ENCODE measurements at places on chromosomes 7 and 10.

- DNase-seq: no peak
These were observed 272.2 kb downstream of the TCF7L2 start for GRCh38 chr10:113222207-113222606.

DNA sequence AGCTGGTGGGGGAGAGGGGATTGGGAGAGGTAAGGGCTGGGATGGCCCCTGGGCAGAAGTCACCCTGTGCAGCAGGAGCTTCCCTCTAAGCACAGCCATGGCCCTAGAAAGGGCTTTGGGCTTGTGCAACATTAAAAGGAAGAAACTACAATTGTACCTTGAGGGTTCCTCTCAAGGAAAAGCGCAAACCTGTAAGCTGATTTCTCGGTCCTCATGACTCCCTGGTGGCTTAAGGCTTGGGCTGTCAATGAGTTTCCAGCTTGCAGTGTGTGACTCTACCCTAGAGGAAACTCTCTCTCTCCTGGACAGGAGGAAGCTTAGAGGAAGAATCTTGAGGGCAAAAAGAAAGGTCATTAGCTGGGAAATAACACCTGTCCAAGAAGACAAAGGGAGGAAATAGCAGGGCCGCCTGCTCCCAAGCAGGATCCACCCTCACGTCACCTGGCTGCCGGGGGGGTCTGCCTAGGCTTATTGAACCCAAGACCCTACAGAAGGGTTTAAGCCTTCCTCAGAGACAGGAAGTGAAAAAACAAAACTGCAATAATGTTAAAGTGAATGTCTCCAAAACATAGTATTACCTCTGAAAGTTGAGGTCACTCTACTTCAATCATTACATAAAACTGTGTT lies 112.5 kb downstream of the WDR11 start:
- DNase-seq: no peak

DNA sequence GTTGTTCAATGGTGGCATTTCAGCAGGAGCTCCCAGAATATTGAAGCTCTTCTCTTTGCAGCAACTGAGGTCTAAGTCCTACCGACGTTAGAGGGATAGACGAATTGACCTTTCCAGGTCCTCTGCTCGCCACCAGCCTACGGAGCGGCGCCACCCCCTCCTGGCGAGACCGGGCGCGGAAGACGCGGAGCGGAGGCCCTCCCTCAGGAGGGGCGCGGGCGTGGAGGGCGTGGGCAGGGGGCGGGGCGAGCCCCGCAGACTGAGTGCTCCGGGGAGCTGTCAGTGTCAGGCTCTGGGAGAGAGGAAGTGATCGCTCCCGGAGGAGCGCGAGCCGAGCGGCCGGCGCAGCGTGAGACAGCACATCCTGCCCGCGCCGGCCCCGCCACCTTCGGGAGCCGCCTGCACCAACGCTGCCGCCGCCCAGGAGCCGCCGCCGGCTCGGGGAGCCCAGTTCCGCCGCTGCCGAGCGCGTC lies at the start of gene DYNC1I1:
TSS of gene DYNC1I1 (plus strand) at position 257 of the 473 bp plus-strand sequence. CDS start 32,176 bp downstream, outside the sequence.
- no peak for DNase-seq

DNA sequence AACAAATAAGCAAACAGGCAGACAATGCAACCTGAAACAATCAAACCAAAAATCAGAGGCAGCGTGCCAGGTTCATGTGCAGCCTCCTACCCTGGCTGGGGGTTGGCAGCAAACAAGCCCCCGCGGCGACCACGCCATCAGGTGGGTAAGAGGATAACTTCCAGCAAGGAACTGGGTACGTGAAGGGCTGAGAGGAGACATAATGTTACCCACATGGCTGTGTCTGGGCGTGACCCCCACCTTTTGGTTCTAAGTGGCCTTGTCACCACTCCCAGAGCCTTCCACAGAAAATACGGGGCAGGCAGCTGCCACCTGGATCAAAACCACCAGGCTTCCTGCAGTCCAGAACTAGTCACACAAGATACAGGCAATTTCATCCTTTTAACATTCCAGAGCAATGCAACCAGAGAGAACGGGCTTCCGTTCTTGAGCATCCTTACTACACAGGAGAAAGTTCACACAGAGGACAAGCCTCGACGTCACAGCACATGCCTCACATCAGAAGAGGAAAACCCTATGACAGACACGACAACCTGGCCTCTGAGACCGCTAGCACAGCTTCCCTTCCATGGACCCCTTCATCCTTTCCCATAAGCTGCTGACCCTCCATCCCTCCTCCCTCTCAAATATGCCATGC lies 171.0 kb downstream of the GRID1 start:
- DNase-seq: no peak

- DNase-seq: no peak
These were observed 90.9 kb upstream of the WDR11 start for GRCh38 chr10:120760253-120760652.

GRCh38 chr7:154864523-154864891 lies 138.4 kb downstream of the PAXIP1 start:
- no peak for DNase-seq
